Neural crest cell (in vitro differentiated cells): ENCODE measurements at places on chromosomes 1 and 21.

- H3K27ac ChIP-seq, result no peak overlapping the region
- H3K4me1 ChIP-seq, result peaks cover 3% of the 10 kb centered on the region
- no peaks in the 10 kb centered on the region for H3K27me3 ChIP-seq
- no peaks in the 10 kb centered on the region for H3K36me3 ChIP-seq
- no peak for DNase-seq
These were observed 36.4 kb downstream of the IGFN1 start for GRCh38 chr1:201226859-201227488.

DNA sequence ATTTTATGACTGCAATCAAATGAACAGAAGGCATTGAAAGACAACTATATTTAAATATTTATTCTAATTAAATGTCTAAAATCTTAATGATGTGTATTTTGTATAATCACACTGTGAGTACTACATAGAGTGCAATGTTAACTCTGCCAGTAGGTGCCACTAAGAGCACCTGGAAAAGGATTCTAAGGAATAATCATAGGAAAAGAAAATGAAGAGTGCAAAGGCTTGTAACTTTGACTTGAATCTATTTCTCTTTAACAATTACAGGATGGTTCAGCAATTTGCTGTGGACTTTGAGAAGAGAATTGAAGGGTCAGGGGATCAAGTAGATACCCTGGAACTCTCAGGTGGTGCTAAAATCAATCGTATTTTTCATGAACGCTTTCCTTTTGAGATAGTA lies 200.4 kb downstream of the DNM3 start:
- H3K36me3 ChIP-seq, result peaks cover 3% of the 10 kb centered on the region
- no peak overlapping the region for H3K27ac ChIP-seq
- H3K4me3 ChIP-seq, result no peak overlapping the region
- no peaks in the 10 kb centered on the region for H3K4me1 ChIP-seq
- H3K27me3 ChIP-seq, result no peaks in the 10 kb centered on the region
- no peak for DNase-seq

GRCh38 chr1:180598333-180598974 lies 33.4 kb upstream of the XPR1 start:
- H3K4me3 ChIP-seq, result no peak overlapping the region
- no peaks in the 10 kb centered on the region for H3K36me3 ChIP-seq
- H3K4me1 ChIP-seq, result peaks cover 27% of the 10 kb centered on the region
- H3K27me3 ChIP-seq, result no peaks in the 10 kb centered on the region
- H3K27ac ChIP-seq, result no peak overlapping the region

DNA sequence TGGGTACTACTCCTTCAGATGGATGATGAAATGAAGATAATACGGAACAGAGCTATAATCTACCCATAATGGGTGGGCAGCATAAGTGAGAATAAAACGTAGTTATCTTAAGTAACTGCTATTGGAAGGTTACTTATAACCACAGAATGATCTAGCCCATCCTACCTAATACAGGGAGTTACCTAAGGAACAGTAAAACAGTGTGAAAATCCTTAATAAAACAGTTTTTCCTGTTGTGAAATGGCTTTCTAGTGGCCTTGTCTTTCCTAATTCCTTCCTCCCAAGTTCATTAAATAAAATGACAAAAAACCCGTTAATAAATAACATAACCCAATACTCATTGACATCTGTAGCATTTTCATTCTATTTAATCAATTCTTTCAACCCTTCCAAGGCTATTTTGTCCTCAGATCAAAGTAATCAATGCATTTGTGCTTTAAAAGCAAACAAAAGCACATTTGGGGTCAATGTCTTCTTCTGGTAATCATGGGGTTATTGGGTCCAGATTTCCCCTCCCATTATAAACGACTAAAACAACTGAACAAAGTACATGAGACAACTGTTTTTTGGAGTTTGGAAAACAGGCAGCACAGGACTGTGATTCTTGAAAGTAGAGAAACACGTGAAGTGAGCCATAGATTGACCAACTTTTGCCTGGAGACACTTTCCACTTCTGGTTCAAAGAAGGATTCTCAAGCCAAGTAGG lies 42.0 kb downstream of the PAPPA2 start:
- H3K4me1 ChIP-seq, result no peaks in the 10 kb centered on the region
- DNase-seq, result no peak
- H3K4me3 ChIP-seq, result no peak overlapping the region

DNA sequence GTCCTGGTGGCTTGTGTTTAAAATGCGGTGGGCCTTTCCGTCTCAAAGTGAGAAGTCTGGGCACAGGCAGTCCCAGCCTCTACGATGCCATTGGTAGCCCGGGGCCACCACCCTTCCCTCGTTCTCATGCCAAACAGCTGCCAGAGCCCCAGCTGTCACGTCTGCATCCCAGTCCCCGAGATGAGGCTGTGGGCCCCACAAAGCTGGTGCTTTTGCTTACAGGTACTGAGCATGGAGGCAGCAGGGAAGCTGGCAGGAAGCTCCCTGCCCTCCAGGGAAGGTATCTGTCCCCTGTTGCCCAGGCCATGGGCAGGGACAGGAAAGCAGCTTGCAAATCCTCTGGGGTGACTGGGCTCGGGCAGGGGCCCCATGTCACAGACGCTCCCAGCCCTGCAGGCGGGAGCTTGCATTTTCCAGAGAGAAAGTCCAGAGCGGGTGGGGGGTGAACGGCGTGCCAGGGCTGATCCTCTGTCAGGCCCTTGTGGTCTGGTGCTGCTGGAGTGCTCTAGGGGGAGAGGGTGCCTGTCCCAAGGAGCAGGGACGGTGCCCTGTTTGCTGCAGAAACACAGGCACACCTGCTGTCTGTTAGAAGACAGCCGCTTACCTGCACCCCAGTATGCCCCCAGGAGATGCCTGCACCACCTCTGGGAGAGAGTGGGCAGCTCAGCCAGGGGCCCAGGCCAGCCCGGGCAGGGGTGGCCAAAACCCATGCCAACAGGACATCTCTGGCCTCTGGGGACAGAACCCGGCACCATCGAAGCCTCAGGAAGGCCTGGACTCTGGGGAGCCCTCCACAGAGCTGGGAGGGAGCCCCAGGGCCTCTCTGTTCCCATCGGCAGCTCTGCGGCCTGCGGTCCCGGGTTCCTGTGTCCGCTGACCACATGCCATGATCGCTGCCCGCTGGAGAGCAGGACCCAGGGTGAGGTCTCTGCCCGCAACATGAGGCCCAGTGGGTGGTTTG lies 45.9 kb downstream of the SLX9 start:
- DNase-seq, result no peak
- H3K36me3 ChIP-seq, result no peaks in the 10 kb centered on the region
- no peak overlapping the region for H3K27ac ChIP-seq
- no peak overlapping the region for H3K4me3 ChIP-seq
- H3K27me3 ChIP-seq, result no peaks in the 10 kb centered on the region
- peaks cover 12% of the 10 kb centered on the region for H3K4me1 ChIP-seq

DNA sequence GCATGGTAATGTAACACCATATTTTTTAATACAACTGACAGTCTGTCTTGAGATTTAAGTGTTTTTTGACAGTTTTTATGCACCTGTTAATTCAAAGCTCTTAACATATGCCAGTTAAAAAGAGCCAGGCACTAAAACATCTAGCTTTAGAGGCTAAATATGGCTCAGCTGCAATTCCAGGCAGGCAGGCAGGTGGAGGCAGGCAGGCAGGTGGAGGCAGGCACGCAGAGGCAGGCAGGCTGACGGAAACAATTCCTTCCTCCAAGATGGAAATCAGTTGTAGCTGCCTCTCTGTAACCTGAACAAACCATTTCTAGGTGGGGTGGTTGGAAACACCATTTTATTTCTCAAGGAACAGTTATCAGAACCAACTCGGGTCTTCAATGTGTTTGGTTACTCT lies 51.2 kb downstream of the GORAB start:
- no peak overlapping the region for H3K4me3 ChIP-seq
- H3K36me3 ChIP-seq, result no peaks in the 10 kb centered on the region
- no peak for DNase-seq

GRCh38 chr1:89855413-89856123 lies 34.7 kb downstream of the LRRC8D start:
- no peaks in the 10 kb centered on the region for H3K27me3 ChIP-seq
- DNase-seq, result no peak
- H3K4me3 ChIP-seq, result no peak overlapping the region
- H3K27ac ChIP-seq, result no peak overlapping the region
- H3K4me1 ChIP-seq, result no peaks in the 10 kb centered on the region

DNA sequence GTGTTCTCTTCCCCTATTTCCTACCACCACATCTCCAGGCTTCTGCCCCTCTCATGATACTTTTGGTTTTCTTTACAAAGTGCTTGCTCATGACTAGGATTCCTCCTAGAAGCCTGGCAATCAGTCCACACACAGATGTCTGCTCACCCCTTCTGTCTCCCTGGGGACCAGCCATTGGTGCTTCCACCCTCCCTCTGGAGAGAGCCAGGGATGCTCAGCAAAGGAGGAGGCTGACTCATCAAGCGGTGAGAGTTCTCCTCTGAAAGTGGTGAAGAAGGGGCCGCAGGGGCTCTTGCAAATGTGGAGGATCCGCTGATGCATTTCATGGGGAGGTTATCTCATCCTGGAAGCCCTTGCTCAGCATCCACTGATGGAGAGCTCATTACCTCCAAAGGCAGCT lies 14.5 kb downstream of the NT5C1A start:
- H3K36me3 ChIP-seq, result no peaks in the 10 kb centered on the region
- DNase-seq, result no peak
- peaks cover 15% of the 10 kb centered on the region for H3K27me3 ChIP-seq
- no peak overlapping the region for H3K4me3 ChIP-seq
- H3K27ac ChIP-seq, result peak overlapping the region; percentile 9
- peaks cover 11% of the 10 kb centered on the region for H3K4me1 ChIP-seq

GRCh38 chr1:182953826-182954225 lies 860 bp upstream of the SHCBP1L start:
- no peaks in the 10 kb centered on the region for H3K36me3 ChIP-seq
- no peaks in the 10 kb centered on the region for H3K4me1 ChIP-seq
- no peak overlapping the region for H3K27ac ChIP-seq
- no peaks in the 10 kb centered on the region for H3K27me3 ChIP-seq

GRCh38 chr1:3423245-3423829 lies 31.1 kb upstream of the ARHGEF16 start:
- DNase-seq, result no peak
- peak overlapping the region; percentile 67 for H3K27ac ChIP-seq
- H3K27me3 ChIP-seq, result peaks cover 4% of the 10 kb centered on the region
- H3K4me3 ChIP-seq, result no peak overlapping the region
- H3K4me1 ChIP-seq, result peaks cover 13% of the 10 kb centered on the region

- peaks cover 23% of the 10 kb centered on the region for H3K4me1 ChIP-seq
- H3K4me3 ChIP-seq, result no peak overlapping the region
- H3K27me3 ChIP-seq, result no peaks in the 10 kb centered on the region
- no peak for DNase-seq
- peaks cover 2% of the 10 kb centered on the region for H3K36me3 ChIP-seq
These were observed 36.1 kb downstream of the L1TD1 start for GRCh38 chr1:62230718-62231117.

DNA sequence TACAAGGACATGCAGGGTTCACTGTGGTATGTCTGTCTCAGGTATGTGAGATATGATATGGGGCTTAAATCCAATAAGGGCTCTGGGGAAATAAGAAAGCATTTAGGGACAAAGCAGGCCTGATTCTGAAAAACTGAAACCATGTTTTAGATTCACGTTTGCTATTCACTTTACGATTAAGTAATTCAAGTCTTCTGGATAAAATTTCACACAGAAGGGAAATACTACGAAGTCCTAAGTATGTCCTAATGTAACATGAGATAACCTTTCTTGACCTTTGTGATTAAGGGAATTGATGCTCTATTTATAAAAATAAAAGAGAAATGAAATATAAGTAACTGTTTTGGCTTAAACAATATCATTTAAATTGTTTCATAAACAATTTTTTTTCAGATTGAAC lies 55.4 kb downstream of the HNRNPR start:
- H3K36me3 ChIP-seq, result peaks cover 15% of the 10 kb centered on the region
- H3K27ac ChIP-seq, result no peak overlapping the region
- no peak overlapping the region for H3K4me3 ChIP-seq
- DNase-seq, result no peak
- no peaks in the 10 kb centered on the region for H3K4me1 ChIP-seq
- H3K27me3 ChIP-seq, result no peaks in the 10 kb centered on the region

DNA sequence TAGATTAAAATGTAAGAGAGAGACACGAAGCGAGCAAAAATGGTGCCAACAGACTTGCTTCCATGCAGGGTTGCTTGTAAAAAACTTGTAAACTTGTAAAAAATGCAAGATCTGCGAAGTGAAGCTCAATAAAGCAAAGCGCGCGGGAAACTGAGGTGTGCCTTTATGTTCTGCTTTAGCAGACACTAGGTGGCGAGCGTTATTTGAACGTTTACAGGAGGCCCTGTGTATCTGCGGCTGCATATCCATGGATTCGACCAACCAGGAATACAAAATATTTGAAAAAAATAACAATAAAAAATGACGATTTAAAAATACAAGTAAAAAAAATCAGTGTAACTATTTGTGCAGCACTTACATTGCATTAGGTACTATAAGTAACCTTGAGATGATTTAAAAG lies 1.5 kb downstream of the UBE2G2 start:
- H3K36me3 ChIP-seq, result peaks cover 8% of the 10 kb centered on the region
- no peak overlapping the region for H3K27ac ChIP-seq
- peak overlapping the region; percentile 98 for H3K4me3 ChIP-seq
- H3K27me3 ChIP-seq, result no peaks in the 10 kb centered on the region

DNA sequence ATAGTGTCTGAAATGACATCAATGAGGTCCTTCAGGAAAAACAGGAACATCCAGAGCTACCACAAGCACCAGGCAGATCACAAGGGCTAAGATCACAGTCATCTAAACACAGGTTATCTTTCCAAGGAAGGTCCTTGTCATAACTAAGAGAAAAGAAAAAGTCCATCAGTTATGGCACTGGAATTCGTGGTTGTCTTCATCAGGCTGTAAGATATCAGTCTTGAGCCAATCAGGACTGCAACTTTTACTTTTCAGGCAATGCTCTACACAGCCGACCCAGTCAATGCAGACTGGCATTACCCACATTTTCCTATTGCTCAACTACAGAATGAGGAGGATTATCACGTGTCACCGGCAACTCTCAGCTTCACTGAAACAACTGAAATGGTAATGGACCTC lies 26.4 kb downstream of the SORT1 start:
- H3K27me3 ChIP-seq, result no peaks in the 10 kb centered on the region
- no peak for DNase-seq
- no peak overlapping the region for H3K27ac ChIP-seq
- peaks cover 8% of the 10 kb centered on the region for H3K36me3 ChIP-seq
- H3K4me1 ChIP-seq, result peaks cover 3% of the 10 kb centered on the region

- no peak overlapping the region for H3K4me3 ChIP-seq
- DNase-seq, result peak; percentile 60
- no peaks in the 10 kb centered on the region for H3K4me1 ChIP-seq
- peaks cover 3% of the 10 kb centered on the region for H3K36me3 ChIP-seq
These were observed 52.4 kb downstream of the CHD5 start for GRCh38 chr1:6127587-6128163.
